ENCODE measurements at places on chromosomes 3 and 15.

- DNase-seq: no peak
These were observed 9.2 kb downstream of the UBA5 start for GRCh38 chr3:132669256-132669777.

DNA sequence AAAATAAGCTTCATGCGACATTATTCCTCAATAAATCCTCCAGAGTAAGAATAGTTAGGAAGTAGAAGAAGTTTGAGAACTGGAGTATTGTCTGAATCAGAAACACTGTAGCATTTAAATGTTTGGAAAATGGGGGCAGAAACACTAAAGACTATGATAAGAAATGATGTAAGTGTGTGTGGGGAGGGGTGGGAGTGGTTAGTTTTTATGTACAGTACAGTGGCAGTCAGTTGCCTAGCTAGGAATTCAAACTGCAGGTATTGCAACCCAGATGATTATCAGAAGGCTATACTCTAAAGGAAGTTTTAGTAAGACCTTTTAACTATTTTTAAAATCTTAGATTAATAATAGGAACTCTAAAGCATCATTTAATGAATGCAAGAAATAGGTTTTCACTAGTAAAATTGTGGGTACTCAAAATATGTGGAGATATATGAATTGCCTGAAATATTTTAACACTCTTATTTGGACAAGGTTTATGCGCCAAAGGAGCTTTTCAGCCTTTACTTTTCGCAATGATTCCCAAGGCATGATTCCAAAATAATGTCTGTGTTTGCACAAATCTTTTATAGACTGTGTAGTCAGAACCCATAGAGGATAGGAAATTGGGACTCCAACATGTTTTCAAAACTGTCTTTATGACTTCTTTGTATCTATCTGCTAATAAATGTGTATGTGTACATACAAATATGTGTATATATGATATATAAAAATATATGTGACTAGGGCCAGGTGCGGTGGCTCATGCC, 8.0 kb upstream of the CCDC50 start:
- no peak for DNase-seq

GRCh38 chr15:101019366-101019896, 100.3 kb downstream of the LRRK1 start:
- DNase-seq: no peak

GRCh38 chr15:56887782-56888438, 30.5 kb upstream of the TCF12 start:
- no peak for DNase-seq

DNA sequence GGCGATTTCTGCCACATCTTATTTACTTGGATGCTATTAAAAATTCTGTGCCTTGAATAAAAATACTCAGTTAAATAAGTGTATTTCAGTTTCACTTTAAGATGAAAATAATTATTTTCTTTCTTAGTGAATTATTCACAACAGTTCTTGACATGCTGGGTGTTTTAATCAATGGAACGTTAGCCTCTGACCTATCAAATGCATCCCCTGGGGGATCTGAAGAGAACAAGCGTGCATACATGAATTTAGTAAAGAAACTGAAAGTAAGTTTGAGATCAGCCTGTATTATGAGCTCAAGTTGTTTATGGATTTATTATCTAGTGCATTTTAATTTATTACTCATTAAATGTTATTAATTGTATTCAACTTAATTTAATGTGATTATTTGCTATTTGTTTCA, 597 bp downstream of the P2RY12 start:
- DNase-seq: no peak

DNA sequence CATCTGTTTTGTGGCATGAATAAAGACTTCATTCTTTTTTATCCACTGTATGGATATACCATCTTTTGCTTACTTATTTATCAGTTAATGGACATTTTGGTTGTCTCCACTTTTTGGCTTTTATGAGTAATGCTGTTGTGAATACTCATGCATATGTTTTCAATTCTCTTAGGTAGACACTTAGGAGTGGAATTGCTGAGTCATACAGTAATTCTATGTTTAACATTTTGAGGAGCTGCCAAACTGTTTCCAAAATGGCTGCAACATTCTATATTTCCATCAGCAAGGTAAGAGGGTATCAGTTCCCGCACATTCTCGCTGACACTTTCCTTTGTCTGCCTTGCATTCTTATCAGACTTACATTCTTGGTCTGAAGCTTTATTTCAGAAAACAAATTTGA, 191.1 kb downstream of the WNT5A start:
- no peak for DNase-seq

GRCh38 chr3:40971191-40972168, 227.8 kb upstream of the CTNNB1 start:
- no peak for DNase-seq

DNA sequence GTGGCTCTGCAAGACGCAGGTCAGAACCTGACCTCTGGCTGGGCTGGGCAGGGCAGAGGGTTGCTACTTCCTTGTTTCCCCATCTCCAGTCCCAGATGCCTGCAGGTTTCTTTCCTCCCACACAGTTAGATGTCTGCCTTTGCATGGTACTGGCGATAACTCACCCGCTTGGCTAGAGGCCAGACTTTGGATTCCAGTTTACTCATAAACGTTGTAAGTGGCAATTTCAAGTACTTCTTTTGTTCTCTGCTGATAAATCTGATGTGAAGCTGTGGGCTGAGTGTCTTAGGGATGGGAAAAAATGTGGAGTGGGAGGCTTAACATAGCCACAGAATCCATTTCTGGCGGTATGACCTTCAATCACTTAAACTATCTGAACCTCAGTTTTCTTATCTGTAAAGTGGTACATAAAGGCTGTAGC, 194.2 kb downstream of the EBLN2 start:
- no peak for DNase-seq

DNA sequence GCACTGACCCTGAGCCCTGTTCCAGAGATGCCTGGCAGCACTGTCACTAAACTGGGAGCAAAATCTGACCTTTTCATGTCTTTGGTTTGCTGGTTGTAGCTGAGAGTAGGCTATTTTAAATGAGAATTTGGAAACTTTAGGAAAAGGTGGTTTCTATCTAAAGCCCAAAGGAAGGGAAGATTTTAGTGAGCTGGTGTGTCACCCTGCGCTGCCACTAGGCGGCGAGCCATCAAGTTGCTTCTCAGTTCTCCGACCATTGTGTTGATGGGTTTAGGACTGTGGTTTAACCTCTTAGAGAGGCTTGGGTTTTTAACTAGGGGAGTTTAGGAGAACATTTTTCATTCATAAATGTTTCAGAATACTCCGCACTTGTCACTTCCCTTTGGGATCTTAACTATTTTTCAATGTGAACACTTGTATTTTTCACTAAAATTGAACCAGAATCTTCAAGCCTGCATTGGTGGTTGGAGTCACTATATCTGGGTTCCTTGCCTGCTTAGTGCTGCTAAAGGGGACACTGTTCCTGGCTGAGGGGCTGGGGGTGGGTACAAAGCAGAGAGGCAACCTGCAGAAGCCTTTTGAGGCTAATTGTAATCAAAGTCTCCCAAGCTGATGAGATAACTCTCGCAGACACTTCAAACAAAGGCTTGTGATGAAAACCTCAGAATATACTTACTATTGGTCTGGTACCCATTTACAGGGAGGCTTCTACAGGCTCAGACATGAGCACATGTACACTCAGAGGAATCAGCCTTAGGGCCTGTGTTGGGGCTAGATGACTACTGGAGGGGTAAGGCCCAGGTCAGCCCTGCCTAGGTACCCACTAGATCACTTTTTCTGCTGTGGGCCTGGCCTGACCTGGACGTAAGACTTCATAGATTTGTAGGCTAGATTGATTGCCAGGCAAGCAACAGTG, 16.8 kb downstream of the EXOSC7 start:
- no peak for DNase-seq

- no peak for DNase-seq
These were observed 65.4 kb downstream of the AQP9 start for GRCh38 chr15:58203537-58203936.

DNA sequence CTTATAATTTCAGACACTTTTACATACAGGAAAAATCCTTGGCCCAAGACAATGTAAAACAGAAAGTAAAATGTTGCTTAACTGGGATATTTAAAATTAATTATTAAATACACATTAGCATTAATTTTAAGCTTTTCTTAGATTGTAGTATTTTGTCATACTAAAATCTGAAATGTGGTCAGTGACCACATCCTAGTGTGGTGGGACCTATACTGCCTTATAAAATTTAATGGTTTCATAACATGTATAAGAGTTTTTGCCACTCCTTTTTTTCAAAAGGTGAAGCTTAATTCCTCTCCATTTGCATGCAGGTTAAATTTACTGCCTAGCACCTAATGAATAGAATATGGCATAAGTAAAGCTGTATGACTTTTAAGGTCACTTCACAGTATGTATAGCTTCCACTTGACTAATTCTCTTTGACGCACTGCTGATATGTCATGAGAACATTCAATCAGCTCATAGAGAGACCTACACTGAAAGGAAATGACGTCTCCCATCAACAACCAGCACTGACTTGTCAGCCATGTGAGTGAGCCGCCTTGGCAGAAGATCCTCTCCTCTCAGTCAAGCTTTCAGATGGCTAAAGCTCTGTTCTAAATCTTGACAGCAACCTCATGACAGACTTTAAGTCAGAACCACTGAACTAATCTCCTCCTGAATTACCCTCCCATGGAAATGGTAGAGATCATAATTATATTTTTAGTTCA, 847.8 kb downstream of the SI start:
- no peak for DNase-seq

- DNase-seq: no peak
These were observed 58.4 kb upstream of the POLG start for GRCh38 chr15:89393056-89393455.

- DNase-seq: no peak
These were observed 35.7 kb upstream of the NECTIN3 start for GRCh38 chr3:111035902-111036301.

DNA sequence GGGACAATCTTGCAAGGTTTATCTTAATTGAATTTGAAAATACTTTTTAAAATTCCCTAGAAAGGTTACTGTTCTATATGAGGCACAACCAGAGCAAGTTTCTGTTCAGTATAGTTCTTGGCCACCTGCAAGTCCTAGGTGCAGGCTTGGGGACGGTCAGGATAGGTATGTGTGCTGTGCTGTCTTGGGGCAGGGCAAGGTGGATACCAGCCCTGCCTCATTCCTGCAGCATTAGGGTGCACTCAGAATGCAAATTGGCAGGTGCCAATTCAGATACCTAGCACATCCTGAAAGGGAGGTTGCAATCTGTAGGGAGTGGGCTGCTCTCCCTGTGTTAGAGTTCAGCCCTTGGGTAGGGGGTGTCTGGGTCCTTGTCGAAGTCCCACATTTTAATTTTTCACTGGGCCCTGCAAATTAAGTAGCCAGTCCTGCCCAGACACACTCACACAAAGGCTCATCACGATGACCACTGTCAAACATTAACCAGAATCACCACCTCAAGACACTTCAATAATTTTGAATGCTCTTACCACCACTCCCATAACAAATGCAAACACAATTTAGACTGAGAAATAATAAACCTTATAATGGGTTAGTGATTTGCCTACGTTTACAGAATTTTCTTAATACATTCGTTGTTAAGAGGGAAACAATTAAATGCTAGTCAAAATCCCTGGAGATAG, 838.0 kb upstream of the NR2F2 start:
- DNase-seq: no peak

GRCh38 chr15:69659454-69660050, 206.9 kb downstream of the RPLP1 start:
- DNase-seq: no peak

DNA sequence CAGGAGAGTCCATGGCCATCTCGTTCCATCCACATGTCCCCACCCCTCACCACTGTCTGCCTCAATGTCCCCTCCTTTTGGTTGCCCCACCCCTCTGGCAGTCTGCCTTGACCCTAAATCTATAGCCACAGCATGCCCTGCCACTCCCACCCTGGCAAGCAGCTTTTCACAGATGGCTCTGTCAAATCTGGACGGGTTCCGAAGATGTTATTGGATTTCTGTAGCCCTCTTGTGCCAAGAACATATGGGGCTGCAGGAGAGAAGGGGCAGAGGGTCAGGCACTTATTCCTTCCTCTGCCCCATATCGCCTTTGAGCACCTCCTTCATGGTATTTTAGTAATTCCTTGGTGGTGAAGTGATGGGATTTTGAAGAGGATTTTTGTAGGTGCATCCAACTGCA, 57.1 kb downstream of the EPHB1 start:
- DNase-seq: no peak

GRCh38 chr3:98814817-98815420, 51.8 kb downstream of the ST3GAL6 start:
- no peak for DNase-seq

DNA sequence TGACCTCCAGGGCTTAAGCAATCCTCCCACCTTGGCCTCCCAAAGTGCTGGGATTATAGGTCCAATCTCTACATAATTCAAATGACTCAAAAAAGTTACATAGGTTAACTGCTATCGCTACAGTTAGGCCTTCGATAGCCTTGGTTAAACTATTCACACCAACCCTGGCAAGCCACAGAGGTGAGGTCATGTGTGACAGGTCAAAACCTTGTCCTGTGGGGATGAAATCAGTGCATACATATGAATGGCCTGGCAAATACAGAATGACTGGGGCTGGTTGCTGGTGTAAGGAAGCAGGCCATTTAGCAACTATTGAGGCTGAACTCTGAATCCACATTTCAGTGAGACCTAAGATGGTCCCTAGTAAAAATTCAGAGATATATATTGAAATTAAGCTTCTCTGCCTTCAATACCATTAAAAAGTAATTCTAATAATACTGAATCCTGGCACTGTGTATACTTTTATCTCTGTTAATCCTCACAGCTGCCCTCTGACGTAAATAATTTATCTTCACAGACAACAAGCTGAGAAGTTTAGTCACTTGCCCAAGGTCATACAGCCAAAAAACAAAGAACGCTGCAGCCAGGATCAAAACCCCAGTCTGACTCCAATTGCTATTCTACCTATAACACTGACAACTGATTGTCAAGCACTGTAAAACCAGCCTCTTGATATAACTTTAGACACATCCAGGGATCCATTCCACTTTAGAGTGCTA, 35.3 kb downstream of the MKRN2 start:
- DNase-seq: no peak

DNA sequence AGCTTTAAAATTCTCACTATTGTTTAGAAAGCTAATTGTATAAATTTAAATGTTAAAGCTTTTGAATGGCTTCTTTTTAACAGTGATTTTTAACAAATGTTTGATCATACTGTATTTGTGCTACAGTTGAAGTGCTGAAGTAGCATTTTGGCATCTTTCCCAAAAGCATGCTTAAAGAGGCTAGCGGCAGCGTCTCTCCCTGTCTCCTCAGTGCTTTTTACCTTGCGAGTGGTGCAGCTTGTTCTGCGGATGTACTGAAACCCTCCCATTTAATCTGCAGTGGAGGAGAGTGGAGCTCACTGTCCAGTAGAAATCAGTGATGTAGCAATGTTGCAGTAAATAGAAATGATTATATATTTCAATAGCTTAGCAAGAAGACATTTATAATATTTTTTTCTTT, 43.7 kb downstream of the LRRC49 start:
- no peak for DNase-seq

DNA sequence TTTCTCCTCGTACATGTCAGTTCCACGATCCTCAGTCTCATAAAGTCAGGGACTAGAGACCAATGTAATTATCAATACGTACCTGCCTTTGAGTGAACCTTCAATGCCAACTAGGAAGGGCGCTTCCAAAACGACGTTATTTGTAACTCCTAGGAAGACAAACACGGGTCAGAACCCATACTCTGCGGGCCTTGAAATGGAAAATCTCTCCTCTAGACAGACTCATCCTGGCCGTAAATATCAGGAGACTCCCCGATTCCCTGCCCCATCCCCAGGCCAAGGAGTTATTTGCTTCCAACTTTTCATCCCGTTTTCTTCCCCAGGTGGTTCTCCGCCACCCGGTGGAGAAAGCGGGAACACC, 578 bp downstream of the OIP5 start:
- DNase-seq: no peak

GRCh38 chr3:109921509-109921908, 584.2 kb upstream of the DPPA4 start:
- no peak for DNase-seq

All from effector CD4-positive, alpha-beta T cell (primary cell).